ENCODE measurements at places on chromosomes 7 and 10.
A peak's percentile ranks its signal among the peaks of the same experiment; 100 is the strongest.

GRCh38 chr10:15440204-15440711 lies 69.2 kb upstream of the FAM171A1 start:
- DNase-seq, result no peak

DNA sequence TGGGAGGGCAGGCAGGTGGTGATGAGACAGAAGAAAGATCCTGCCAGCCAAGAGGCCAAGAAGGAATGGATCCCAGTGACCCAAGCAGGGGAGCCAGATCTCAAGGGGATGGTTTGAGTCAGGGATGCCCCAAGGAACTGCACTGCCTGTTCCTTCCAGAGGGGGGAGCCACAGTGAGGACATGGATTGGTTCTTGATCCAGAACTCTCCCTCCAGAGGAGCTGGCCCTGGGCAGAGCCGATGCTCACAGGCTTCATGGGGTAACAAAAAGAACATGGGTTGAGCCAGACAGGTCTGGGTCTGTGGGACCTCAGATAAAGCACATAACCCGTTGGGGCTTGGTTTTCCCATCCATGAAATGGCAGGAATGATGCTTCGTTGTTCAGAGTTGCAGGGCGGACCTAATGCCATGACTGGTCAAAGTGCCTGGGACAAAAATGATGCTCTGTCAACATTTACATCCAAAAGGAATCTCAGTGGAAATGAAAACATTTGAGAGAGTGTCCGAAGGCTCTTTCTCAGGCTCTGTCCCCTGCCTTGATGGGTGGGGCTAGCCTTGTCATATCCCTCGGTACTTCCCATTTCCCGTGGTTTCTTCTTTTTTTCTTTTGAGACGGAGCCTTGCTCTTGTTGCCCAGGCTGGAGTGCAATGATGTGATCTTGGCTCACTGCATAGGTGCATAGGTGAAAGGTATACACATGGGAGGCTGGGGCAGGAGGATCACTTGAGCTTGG lies 4.7 kb upstream of the DENND2A start:
- no peak for DNase-seq

DNA sequence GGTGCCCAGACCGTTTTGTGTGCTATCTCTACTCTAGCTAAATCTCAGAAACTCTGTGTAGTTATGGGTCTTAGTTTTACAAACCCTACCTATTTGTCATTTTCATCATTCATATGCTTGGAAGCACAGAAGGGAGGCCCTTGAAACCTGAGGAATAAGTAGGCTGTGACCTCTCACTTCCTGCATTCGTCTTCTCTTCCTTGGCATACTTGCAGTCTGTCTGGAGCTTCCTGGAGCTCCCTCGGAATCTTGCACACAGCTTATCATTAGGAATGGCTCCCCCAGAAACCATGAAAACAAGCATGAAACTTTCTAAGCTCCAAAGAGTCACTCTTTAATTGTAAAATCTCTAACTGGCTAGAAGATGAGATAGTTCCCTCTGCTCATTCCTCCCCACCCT lies 376.9 kb upstream of the MYO3A start:
- DNase-seq, result no peak

- no peak for DNase-seq
Measured at GRCh38 chr7:123041101-123041500, 45.6 kb upstream of the TAS2R16 start.

DNA sequence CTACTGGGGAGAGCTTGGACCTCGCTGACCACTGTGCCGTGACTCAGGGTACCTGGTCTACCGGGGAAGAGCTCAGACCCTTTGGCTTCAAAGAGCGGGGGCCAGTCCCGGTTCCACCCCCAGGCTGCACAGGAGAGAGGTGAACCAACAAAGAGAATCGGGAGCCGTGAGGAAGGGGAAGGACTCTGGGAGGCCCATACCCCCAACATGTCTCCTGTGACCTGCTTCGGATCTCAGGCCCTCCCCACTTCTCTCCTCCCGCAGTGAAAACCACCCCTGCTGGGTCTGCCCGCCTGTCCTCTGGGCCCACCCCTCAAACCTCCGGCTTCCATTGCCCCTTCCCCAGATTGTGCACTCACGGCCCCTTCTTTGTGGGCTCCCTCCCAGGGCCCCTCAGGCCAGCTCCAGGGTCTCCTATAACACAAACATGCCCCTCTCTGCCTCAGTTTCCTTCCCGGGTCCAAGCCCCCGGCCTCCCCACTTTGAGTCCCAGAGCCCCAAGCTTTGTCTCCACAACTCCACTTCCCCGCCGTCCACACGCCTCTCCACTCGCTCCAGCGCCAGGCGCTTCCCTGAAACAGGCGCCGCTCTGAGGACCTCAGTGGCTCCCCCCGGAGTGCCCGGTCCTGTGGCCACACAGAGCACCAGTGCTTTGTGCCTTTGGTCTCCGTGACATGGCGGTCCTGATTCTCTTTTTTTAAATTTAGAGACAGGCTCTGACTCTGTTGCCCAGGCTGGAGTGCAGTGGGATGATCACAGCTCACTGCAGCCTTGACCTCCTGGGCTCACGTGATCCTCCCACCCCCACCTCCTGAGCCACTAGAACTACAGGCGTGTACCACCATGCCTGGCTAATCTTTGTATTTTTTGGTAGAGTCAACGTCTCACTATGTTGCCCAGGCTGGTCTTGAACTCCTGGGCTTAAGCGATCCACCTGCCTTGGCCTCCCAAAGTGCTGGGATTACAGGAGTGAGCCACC lies 7.5 kb upstream of the INTS1 start:
- no peak for DNase-seq

DNA sequence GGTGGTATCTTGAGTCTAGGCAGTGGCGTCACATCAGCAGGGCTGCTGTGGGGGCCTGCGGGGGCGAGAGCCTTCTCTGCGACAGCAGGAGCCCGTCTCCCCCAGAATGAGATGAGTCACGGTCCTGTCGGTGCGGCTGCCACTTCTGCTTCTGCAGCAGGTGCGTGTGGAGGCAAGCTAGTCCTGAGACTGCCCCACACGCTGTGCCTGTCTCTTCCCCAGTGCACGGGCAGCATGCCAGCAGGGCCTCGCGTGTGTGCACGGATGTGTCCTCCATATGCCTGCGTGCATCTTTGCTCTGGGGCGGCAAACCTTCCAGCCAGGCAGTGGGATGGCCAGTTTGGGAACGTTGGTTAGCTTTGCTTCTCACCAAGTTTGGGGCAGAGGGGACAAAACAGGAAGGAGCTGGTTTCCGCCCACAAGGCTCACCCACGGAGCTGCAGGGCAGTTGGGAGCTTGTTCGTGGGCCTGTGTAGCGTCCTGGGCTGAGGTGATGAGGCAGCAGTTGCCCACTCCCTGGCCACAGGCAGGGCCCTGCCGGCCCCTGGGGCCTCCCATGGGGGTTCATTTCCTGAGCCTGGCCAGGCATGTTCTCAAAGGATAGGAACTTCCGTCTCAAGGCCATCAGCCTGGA lies 60.8 kb upstream of the PPIF start:
- DNase-seq, result peak; percentile 82

DNA sequence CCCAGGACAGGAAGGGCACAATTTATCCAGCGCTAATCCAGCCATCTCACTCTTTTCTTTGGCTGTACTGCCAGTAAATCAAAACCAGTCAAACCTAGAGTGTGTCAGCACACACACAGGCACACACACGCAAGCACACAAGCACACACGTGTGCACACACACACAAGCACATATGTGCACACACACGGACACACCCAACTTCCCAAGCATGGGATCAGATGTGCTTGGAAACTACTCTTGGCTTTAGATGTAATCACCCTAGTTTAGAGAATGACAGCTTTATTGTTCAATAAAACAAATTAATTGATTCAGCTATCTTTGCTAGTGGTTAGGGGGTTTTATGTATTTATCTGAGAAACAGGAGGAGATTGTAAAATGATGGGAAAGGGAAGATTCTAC lies 615.0 kb upstream of the MKI67 start:
- DNase-seq, result no peak

DNA sequence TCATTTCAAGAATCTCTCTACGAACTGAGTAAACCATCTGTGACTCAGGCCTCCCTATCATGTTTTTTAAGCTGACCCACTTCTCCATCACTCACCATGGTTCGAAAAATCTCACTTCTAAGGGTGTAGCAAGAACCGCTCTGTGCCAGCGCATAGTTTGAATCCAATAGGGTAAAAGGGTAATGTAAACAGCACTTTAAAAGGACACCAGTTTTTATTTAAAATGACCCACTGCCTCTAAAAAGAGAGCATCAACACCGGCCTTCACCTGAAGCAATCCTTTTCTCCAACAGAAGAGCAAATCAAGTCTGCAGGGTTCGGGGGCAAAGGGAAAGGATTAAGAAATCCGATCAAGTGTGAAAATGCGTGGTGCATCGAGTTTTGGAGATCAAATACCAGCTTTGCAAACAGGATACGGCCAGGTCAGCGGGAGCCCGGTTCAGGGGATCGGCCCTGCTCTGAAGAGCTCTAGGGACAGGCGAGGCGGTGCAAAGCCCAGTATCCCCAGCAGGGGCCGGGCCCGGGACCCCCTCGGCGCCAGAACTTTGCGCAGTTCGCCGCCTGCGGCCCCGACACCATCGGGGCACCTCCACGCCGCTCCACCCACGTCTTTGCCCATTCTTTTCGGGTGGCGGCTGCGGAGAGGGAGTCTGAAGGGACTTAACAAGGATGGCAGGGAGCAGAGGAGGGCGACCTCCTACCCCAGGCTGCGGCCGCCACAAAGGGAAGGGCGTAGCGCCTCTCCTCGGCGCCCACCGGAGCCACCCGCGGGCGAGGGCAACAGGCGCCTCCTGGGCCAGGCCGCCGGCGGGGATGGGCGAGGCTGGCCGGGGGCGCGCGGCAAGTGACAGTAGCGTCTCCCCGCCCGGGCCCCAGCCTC lies 842 bp downstream of the NMT2 start:
- no peak for DNase-seq

GRCh38 chr10:99232360-99232999 lies 3.2 kb downstream of the HPSE2 start:
- DNase-seq, result no peak

- no peak for DNase-seq
Measured at GRCh38 chr7:41796331-41796730, 93.4 kb upstream of the INHBA start.

DNA sequence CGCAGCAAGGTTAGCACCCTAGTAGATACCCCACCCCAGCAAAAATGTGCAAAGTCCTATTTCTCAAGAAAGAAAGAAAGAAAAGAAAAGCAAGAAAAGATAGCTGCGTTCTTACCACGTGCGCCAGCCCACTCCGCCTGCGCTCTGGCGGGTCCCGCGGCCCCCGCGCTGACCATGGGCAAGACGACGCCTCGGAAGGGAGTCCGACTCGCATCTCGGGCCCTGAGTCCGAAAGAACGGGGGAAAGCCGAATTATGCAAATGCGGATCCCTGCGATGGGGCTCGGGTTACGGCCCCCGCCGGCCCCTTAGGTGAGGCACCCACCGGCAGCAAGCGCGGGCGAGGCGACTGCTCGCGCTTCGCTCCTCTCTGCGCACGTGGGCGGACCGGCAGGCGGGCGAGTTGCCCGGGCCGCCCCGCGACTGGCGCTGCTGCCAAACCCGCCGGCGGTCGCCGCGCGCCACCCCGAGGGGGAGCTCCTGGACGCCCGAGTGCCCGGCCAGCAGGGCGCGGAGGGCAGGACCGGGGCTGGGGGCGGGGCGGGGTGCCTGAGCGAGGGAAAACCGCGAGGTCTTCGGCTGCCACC lies 2.4 kb upstream of the EGR2 start:
- DNase-seq, result peak; percentile 69

DNA sequence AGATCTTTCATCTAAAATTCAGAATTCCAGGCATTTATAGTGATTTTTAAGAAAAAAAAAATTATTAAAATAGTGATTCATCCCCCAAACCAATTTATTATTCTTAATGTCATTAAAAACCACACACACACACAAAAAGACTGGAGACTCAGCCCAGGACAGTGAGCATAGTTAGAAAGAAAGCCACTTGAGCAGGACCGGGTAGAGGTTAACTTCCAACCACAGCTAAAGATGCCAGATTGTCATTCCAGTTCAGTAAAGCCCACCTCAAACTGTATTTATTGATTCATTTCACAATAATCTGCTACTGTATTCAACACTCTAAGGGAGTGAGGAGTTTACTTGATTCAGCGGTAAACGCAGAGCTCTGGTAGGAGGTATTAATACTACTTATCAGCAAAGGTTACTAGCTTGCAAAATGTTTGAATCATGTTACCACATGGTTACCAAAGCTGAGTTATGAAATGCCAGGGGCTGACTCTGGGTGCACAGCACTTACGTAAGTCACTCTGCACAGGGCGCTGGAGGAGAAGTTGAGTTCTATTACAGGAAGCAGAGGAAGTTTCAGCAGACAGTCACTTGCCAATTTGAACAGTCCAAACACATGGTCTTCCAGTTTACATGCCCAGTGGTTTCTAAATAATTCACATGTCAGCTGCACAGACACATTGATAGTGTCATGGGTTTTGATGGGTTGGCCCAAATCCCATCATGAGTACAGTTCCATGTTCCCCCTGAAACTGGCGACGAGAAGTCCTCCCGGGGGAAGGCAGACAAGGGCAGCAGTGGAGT lies 64.6 kb downstream of the KLF6 start:
- DNase-seq, result no peak

DNA sequence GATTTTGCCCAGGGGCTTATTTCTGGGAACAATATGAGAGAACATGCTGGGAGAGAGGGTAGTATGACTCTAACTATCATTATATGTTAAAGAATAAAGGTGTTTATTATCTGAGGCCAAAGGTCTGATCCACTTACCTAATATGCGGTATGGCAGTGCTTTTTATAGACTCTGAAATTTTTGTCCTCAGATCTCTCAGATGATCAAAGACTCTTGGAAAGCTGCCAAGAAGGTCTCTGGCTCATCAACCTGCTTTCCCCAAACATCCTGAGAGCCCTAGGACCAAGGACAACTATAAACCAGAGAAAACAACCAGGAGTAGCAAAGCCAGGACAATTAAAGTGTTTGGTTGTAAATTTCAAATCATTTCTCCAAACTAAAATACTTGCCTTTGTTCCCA lies 255.7 kb upstream of the LRRN3 start:
- no peak for DNase-seq

- no peak for DNase-seq
Measured at GRCh38 chr7:143239813-143240212, 18.0 kb downstream of the TAS2R40 start.

DNA sequence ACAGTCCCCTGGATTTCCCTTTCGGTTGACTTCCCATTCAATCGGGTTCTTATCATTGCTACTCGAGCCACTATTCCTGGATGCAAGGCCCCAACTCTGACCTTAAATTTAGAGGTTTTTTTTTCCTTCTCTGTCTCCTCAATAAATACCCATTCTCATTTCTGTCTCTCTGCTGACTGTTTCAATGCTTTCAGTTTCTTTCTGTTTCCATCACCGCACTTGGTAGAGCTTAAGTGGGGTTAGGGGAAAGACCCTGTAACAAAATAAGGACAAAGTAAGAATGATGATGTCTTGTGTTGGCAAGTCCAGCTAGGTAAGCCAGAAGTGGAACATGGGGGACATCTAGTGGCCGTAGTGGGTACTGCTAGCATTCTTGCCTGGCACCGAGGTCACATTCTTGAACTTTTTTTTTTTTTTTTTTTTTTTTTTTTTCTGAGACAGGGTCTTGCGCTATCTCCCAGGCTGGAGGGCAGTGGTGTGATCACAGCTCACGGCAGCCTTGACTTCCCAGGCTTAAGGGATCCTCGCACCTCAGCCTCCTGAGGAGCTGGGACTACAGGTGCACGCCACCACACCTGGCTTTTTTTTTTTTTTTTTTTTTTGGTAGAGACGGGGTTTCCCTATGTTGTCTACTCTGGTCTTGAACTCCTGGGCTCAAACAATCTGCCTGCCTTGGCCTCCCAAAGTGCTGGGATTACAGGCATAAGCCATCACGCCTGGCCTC lies 40.3 kb downstream of the ZC3HC1 start:
- peak; percentile 79 for DNase-seq
